ENCODE measurements at places on chromosomes 11 and 22.

DNA sequence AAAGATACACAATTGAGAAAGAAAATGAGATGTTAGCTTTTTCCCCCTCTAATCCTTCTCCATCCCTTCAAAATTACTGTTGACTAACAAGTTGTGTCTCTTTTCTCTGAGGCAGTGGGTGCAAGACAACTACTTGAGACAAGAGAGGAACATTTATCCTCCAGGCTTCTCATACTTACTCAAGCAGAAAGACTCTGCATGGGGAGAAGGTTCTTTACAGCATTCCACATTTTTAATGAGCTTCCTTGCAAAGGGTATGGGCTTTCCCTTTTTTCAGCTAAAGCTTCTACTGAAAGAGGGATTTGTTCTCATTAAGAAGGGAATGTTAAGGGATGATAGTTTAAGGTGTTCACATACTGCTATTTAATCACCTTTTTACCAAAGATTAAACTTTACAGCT, 47.8 kb downstream of the PAX6 start:
- no peak for DNase-seq

DNA sequence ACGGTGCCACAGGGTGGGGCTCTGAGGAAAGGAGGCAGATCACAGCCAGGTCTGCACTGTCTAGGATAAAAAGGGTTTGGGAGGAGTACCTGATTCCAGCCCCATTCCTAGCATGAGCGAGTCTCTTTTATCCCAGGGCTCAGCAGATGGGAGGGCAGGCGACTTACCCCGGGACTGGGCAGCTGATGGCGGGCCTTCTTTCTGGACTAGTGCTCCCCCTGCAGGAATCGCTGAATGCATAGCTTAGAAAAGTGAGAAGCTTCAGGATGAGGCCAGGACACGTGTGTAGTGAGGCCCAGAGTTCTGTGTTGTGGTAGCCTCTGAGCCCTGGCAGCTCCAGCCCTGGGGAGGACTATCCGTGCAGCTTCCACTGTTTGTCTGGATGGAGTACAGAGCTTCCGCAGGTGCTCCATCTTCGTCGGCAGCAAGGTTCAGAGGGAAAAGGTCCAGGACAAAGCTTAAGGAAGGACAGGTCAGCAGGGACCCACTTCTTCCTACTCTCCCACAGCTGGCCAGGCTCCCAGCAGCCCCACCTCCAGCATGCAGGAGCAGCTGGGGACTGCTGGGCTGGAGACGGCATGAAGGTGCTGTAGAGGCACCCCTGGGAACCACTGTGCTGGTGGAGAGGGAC, 30.4 kb downstream of the COMMD9 start:
- no peak for DNase-seq

DNA sequence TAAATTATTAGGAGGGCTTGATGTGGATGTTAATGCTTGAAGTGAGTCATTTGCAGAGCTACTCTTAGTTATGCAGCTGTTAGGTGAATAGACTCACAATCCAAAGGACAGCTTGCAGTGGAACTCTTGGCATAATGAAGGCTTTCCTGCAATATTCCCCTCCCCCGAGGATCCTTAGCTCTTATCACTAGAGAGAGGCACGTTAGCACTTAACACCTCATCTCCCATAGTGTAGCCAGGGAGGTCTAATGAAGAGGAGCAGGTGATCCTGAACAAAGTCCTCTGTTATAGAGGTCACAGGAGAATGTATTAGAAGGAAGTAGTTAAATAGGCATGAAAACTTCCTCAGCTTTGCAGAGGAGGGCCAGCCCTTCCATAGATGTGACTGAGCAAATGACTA, 919.2 kb upstream of the FAT3 start:
- DNase-seq: no peak

DNA sequence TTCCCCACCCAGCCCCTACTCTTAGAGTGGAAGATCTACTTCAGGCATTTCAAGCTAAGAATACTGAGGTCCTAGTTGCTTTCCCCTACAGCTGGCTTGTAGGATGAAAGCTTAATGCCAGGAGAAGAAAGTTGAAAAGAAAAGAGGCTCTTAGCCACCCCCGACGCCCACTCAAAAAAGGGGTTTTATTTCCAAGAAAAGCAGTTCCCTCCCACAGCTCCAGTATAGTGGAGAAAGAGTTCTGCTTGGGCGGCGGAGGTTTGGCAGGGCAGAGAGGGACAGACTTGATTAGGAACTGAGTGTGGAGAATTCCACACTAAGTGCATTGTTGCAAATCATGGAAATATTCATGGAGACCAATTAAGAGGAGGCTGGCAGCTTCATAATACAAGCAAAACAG, 470.9 kb downstream of the ETS1 start:
- no peak for DNase-seq

- no peak for DNase-seq
Measured at GRCh38 chr11:1000357-1001278, 35.9 kb downstream of the MUC6 start.

GRCh38 chr11:123098990-123099389, 37.1 kb upstream of the HSPA8 start:
- DNase-seq: no peak

DNA sequence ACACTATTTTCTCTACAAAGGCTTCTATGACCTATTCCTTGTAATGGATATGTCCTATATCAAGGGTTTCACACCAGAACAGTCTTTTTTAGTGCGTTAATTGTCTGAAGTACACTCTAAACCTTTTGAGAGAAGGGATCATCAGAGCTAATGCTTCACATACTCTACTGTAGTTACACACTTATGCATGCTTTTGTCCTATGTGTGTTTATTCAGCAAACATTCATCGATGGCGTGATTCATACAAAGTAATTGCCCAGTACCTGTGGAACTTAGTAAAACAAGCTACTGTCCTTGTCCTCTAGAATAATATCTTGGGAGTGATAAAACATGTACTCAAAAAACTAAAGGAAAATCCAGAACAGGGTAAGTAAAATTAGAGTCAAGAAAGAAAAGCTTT, 139.2 kb downstream of the GUCY1A2 start:
- no peak for DNase-seq

- no peak for DNase-seq
Measured at GRCh38 chr11:69170704-69171103, 15.0 kb downstream of the SMIM38 start.

DNA sequence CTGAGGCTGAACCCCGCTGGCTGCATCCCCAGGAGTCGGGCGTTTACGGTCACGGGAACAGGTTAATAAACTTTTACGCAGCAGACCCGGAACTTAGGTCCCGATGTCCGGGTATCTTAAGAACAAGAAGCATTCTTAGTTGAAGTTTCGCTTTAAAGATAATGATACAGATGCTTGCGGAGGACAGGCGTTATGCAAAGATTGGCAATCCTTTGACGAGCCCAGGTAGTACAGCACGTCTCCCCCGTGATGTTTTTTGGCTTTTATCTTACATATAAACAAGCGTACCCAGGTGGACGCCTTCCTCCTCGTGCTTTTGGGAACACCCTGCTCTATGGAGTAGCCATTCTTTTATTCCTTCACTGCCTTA, 871 bp upstream of the TOLLIP start:
- no peak for DNase-seq

DNA sequence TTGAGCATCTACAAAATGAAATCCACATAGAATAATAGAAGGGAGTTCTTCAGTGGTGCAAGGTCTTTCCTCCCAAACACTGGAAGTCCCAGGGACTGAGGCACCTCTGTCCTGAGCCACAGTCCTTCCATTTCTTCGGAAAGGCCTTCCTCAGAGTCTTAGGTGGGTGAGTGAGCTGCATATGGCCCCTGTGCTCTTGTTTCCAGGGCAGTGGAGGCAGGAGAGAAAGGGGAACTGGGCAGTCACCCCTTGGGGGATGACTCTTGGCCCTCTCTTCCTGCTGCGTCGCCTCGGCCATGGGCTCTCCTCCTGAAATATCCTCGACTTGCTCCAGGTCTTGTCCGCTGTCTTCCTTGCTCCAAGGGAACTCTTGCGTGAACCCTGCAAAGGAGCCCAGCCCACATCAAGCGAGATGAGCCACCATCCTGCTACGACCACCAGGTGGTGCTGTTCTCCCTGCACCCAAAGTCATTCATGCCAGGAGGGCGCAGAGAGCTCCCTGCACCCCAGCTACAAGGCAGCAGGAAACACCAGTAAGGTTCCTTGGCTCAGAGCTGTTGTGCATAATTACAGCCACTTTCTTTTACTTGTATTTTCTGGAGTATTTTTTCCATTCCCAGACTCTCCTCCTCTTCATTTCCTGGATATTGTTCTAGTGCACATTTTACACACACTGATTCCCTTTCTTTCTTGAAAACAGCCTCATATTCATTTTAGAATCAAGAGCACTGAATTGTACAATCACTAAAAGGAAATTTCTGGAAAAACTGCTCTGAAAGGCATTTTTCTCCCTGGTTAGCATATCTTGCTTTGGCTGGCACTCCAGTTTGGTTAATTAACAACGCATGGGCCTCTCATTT, 397.8 kb downstream of the OPCML start:
- no peak for DNase-seq

DNA sequence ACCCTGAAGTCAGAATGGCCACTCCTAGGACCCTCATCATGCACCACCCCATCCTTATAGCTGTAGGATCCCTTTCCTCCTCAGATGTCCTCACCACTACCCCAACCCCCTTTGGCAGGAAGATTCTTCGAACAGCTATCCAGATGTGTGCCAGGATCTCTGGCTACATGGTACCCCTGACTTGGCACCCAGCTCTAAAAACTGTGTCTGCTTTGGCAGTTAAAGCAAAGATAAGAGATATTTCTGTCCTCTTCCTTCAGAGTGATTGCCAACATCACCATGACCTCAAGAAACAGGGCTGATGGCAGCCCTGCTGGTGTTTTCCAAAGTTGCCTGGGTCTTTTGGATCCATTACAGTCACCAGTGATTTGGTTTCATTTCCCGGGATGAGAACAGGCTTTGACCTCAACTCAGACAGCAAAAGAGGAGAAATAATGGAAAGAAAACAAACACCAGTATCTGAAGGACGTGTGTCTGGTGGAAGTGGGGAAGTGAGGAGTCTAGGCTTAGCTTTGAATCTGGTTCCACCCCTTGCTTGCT, 4.3 kb upstream of the NRIP3 start:
- DNase-seq: no peak

DNA sequence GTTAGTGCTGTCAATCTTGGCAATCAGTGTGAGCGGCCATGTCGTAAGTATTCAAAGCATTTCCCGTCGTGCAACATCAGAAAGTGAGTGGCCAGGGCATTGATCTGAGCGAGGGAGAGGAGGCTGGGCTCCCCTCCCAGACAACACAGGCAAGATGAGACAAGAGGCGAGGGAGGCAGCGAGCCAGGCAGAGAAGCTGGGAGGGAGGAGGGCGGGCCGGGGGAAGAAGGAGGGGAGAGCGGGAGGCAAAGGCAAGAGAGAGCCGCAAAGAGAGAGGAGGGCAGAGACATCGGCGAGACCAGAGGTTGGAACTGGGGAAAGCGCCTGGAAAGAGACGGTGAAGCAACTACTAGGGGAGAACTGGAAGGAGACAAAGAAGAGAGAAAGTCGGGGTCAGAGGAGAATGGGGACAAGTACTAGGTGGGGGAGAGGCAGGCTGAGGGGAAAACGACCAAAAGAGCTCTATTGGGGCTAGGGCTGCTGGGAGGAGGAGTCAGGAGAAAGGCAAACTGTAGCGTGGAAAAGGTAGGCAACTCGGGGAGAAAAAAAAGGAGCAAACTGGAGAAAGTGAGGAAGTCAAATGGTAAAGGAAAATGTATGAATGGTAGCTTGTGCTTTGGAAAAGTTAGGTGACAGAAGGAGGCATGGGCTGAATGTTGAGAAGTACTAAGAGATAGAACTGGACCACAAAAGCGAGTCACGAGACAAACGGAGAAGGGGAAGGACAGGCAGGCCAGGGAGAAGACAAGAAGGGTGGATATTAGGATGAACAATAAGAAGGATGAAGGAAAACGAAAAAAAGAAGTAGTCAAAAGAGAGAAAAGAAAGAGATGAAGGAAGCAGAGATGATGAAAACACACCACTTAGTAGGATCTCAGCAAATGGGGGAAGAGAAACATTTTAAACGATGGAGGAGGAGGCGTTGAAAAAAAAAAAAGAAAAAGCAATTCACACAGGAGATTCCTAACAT, 130.5 kb upstream of the C11orf58 start:
- no peak for DNase-seq

DNA sequence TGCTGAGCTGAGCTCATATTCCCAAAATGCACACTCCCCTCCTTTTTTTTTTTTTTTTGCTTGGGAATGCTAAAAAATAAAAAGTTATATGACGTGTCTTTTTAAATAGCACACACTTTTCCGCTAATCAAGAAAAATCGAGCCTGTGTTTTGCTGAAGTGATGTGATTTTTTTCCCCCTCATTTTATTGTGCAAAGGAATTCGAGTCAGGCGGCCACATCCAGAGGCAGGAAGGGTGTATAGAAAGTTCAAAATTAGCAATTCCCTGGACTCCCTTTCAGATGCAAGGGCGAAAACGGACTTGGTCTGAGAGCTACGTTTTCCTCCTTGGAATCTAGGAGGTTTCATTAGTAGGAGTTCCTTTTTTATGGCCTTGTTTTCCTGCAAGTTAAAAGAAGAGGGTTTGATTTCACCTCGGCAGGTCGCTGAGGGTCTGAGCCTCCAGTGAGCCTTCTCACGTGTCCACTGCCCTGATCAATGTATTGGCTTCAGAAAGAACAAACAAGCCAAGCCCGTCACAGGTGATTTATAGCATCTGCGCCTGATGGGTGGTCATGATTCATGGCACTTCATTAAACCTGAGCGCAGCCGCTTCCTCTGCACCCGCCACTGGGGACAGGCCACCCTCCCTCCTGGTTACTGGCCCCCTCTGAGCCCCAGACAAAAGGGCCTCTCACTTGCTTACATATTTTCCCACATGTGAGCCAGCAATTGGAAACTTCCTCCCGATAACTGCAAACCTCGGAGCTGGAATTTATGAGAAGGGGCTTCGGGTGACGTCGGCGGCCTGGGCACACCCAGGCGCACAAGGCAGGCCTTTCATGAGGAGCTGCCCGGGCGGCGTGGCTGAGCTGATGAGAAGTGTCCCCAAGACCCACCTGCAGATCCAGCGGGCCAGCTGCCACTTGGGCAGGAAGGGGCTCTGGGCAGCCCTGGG, 64.4 kb upstream of the LINC01488 start:
- no peak for DNase-seq

DNA sequence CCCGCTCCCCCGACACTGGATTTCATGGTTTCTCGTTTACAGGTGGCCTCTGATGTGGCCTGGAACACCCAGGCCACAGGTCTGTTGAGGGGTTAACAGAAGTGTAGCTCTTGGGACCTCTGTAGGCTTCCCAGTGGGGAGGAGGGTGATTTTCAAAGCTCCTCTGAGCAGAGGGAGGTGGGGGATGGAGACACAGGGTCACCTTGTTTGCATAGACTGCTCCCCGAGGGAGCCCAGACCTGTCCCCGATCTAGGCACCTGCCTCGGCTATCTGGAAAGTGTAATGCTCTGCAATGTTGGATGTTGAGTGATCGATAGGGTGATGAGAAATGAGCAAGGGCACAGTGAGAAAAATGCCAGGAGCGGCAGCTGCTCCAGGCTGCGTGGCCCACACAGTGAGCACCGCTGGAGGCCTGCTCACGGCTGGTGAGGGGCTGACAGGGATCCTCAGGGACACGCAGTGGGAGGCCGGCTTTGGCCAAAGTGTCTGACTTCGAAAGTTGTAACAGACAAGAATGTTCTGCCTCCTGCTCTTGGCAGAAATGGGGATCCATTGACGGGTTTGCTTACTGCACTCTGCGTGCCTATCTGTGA, 594.1 kb downstream of the BRD1 start:
- no peak for DNase-seq

Measured in stimulated activated CD4-positive, alpha-beta T cell treated with anti-CD3 and anti-CD28 coated beads, Interleukin-1b, Interleukin-23, amount 100 ng/mL, for 1 hour (primary cell).